ENCODE measurements at places on chromosomes 1 and 21.

DNA sequence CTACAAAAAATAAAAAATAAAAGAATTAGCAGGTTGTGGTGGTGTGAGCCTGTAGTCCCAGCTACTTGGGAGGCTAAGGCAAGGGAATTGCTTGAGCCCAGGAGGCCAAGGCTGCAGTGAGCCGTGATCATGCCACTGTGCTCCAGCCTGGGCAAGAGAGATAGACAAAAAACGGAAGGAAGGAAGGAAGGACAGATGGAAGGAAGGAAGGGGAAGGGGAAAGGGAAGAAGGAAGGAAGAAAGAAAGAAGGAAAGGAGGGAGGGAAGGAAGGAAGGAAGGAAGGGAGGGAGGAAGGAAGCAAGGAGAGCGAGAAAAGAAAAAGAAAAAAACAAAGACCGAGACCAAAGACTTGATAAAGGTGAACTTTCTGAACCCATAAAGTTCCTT, 25.3 kb upstream of the RAP1A start:
- DNase-seq = no peak

- DNase-seq = no peak
These were observed 26.6 kb downstream of the RPS6KA1 start for GRCh38 chr1:26556111-26556510.

DNA sequence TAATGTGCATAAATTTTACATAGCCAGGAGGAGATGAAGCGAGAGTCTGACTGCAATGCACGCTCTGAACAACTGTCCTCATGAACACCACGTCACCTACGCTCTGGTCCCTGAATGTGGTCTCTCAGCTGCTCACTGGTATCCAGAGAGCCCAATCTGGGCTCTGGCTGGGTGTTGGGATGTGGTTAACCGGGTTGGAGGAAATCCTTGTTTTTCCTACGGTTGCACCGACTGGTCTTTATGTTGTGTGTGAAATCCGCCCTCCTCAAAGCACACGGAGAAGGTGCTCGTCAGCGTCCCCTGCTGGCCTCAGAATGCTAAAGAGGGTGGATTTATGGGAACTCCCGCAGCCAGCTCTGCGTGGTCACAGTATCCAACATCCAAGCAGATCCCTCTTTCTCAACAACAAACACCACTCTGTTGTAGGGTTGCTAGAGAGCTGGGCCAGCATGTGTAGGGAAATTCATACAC, 51.8 kb upstream of the FAM89A start:
- peak; percentile 46 for DNase-seq

DNA sequence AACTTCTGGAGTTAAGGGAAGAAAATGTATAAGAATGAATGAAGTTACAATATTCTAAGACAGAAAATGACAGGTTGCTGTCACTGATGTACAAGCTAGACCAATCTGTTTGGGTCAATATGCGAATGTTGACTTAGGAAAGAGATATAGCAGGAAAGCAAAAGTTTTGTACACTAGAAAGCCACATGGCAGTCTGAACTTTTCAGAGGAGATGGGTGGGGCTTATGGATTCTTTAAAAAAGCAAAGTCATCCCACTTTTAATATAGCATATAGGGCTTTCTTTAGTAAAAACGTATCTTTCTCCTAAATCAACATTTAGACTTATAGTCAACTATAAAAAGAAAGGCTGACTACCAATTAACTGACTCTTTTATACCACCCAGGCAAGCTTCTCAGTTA, 381.2 kb downstream of the PTPRC start:
- no peak for DNase-seq

DNA sequence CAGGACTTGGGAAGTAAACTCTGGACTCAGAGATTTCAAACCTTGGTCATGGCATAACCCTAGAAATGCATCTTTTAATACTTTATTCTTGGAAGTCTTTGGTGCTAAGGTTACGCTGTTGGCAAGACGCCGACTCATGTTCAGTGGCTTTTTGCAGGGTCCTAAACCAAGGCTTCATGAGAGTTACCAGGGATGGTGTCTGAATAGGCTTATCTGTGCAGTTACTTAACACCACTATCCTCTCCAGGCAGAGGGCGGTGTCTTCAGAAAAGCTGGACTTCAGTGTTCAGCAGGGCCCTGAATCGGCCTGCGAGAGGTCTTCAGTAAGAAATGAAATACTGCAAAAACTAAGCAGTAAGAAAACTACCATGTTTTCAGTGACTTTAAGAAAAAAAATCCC, 58.3 kb downstream of the SIM2 start:
- no peak for DNase-seq

DNA sequence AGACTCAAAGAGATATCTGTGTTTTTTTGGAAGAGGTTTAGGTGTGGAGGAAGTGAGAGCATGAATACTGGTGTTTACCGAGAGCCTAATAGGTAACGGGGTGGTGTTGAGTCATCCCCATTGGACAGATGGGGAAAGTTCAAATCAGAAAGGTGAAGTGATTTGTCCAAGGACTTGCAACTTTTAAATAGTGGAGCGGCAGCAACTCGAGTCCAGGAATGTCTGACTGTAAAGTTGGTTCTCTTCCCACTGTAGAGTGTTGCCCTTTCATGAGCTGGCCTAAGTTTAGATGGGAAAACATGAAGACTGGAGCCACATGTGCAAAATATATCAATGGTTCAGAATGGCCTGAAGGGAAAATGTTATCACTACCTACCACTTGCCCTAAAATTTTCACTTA, 125.7 kb downstream of the LYPLAL1 start:
- DNase-seq = no peak

GRCh38 chr1:11383553-11384169, 95.3 kb upstream of the DISP3 start:
- no peak for DNase-seq

DNA sequence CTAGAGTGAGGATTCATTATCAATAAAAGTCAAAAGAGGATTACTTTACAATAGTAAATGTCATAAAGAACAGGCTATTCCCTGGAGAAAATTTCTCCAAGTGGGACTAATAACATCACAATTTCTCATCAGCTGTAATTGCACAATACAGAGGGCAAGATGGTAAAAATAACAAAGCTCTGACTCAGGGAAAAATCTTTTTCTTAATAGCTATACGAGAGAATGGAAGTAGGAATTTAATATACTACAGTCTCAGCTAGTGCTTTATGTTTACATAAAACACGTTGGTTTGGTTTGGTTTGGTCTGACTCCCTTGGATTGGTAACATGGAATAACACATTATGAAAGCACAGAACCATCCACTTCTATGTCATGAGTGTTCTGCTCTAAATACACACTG, 397.6 kb downstream of the LRRIQ3 start:
- DNase-seq = no peak

DNA sequence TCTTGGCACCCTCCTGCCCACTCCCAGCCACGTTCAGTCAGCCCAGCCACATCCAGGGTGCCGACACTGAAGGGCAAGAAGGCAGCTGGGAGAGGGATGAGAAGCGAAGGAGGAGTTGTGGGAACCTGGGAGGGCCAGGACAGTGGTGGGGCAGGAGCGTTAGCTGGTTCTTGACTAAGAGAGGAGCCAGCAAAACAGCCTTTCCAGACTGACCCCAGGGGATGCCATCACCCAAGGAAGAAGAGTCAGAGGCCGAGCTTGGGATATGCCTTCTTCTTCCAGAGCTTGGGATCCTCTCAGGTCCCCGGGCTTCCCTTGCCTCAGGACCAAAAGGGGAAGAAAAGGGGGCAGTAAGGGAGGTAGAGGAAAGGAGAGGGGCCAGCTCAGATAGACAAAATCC, 7.2 kb downstream of the INKA2 start:
- DNase-seq = no peak

GRCh38 chr1:107138767-107139445, 1.9 kb upstream of the NTNG1 start:
- DNase-seq = no peak

DNA sequence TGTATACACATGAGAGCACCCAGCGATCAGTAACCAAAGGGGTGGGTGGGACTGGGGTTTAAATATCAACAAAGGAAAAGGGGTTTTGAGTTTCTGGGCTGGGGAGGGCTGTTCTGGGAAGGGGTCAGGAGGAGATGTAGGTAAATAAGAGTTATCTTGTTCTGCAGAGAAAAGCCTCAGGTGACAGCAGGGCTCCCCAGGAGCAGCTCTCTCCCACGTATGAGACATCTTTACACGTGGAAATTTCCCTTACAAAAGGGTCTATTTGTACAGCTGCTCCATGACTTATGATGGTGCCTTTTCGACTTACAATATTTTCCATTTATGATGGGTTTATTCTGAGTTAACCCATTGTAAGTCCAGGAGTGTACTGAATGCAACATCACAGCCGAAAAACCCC, 16.3 kb upstream of the PADI2 start:
- no peak for DNase-seq

DNA sequence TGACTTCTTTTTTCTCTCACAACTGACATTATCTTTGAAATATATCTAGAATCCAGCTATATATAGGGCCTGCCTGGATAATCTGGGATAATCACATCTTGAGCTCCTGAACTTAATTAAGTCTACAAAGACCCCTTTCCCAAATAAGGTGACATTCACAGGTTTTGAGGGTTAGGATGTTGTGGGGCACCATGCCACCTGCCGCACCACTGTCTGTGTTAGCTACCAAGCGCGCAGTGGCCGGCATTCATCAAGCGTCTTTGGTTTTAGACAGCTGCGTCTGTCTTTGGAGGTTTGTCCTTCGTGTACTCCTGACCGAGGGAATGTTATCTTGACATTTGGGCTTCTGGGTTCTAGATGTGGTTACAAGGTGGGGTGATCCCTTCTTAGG, 7.5 kb downstream of the TRAPPC10 start:
- no peak for DNase-seq

DNA sequence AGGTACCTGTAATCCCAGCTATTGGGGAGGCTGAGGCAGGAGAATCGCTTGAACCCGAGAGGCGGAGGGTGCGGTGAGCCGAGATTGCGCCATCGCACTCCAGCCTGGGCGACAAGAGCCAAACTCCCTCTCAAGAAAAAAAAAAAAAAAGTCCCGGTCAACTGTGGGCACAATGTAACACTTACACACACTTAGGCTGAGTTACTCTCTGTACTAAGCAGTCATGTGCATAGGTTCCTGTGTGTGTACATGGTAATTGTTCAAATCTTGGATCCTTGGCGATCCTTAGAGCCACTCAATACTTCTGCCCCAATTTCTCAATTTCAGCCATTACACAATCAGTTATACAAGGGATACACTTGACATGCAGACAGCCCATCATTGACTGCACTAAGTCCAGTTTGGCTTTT, 11.6 kb downstream of the SDCCAG8 start:
- DNase-seq = no peak

DNA sequence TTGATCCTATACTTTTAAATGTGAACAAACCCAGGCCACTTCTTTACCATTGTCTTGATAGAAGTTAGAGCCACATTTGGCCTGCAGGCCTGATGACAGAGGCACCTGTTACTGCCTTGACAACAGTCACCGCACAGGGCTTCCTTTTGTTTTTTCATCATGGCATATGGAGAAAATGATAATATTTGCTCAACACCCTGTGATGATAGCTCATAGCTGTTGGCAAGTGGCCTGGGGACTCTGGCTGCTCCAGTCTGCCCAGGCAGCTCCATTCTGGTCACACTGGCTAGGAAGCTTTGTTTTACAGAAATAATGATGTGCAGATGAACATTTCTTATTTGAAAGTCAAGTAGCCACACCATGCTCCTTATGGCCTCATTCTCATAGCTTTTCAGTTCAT, 89.6 kb upstream of the GPR88 start:
- peak; percentile 28 for DNase-seq

DNA sequence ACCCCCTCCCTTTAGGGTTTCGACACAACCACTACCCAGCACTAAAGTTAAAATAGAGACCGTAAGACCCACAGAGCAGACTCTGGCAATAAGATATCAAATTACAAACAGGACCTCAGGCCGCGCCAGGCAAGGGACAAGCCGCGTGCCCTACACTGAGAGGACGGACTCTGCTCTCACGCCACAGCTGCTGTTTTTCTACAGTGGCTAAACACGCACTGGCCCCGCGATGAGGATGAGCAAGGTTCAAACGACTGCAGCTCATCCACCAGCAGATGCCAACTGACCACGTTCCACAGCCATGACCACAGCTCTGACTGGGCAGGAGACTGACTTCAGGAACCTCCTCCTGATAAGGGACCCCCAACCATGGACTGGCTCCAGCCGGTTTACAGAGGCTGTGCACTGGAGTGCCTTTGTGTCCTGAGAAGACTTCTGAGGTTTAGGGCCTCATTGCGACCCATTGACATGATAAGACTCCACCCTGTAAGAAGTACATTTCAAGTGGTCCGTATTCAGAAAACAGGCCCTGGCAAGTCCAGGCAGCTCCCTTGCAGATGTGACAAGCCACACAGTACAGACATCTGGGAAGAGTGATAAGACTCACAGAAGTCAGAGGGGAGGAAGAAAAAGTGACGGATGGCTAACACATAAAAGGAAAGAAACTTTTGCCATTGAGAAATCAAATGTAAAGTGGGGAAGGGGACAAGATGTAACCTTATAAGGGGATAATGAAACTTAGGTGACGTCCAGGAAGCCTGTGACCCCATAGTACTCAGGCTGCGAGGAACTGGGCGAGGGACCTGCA, 1.5 kb upstream of the KRTAP10-6 start:
- no peak for DNase-seq

DNA sequence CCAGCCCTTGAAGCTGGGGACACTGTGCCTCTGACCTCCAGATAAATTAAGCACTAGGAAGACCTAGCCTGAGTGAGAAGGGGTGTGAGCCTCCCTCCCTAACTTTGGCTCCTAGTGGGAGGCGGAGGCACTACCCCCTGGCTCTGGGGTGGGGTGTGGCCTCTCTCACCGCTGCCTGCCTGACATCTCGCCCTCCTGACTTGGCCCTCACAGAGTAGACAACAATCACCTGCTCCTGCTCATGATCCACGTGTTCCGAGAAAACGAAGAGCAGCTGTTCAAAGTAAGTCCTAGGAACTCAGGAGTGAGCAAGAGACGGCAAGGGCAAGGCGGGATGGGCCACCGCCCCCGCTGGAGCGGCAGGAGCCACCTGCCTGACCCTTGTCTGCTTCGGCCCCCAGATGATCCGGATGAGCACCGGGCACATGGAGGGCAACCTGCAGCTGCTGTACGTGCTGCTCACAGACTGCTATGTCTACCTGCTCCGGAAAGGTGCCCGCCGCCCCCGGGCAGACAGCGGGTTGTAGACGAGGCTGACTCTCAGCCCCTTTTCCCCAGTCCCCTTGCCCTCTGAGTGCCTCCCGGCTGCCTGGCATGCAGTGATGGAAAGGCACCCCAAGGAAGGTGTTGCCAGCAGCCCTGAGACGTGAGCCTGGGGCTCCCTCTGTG, 8.1 kb upstream of the SLC25A34 start:
- DNase-seq = no peak

- no peak for DNase-seq
These were observed 23.1 kb upstream of the NPPB start for GRCh38 chr1:11881749-11882441.

DNA sequence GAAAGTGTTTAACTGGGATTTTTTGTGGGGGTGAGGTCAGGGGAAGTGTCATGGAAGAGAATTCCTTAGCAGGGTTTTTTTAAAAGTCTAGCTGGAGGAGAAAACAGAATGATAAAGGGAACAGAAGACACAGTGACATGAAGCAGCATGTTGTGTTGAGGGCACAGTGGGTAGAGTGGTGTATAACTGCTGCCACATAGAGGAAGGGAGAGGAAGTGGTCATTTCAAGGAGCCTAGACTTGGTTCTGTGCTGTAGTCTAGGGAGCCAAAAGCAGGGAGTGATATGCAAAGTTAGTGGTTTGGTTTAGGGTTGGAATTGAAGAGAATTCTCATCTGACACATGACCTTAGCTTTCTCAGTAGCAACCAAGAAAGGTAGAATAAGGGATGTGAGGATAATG, 10.2 kb downstream of the EEIG2 start:
- peak; percentile 15 for DNase-seq

GRCh38 chr1:238955934-238956333, 430.4 kb upstream of the CHRM3 start:
- no peak for DNase-seq

GRCh38 chr1:37038227-37039093, 4.1 kb upstream of the GRIK3 start:
- DNase-seq = peak; percentile 65

Measured in NCI-H748 treated with DMSO at 0.1 percent for 48 hours (cell line).